ENCODE measurements at places on chromosomes 1 and 21. TPM values are rescaled to one million over a fixed set of nuclear protein-coding genes. Genes with fewer than 3 reads are reported as not detected.
A peak's percentile ranks its signal among the peaks of the same experiment; 100 is the strongest.

- H3K27ac ChIP-seq = no peak overlapping the region
- no peak overlapping the region for H3K4me3 ChIP-seq
- H3K36me3 ChIP-seq = no peaks in the 10 kb centered on the region
- H3K27me3 ChIP-seq = peaks cover 2% of the 10 kb centered on the region
- H3K4me1 ChIP-seq = no peaks in the 10 kb centered on the region
Observed at GRCh38 chr1:94656967-94657366, 115.4 kb upstream of the F3 start.

- peaks cover 1% of the 10 kb centered on the region for H3K27me3 ChIP-seq
- no peak for DNase-seq
- no peaks in the 10 kb centered on the region for H3K36me3 ChIP-seq
- H3K27ac ChIP-seq = no peak overlapping the region
- H3K4me3 ChIP-seq = no peak overlapping the region
Observed at GRCh38 chr1:233368106-233368788, 40.7 kb downstream of the MAP3K21 start.

GRCh38 chr1:15343729-15344128 lies 66.0 kb upstream of the EFHD2 start:
- no peak overlapping the region for H3K27ac ChIP-seq
- no peak for DNase-seq
- H3K4me3 ChIP-seq = no peak overlapping the region
- no peaks in the 10 kb centered on the region for H3K36me3 ChIP-seq
- peaks cover 24% of the 10 kb centered on the region for H3K27me3 ChIP-seq

DNA sequence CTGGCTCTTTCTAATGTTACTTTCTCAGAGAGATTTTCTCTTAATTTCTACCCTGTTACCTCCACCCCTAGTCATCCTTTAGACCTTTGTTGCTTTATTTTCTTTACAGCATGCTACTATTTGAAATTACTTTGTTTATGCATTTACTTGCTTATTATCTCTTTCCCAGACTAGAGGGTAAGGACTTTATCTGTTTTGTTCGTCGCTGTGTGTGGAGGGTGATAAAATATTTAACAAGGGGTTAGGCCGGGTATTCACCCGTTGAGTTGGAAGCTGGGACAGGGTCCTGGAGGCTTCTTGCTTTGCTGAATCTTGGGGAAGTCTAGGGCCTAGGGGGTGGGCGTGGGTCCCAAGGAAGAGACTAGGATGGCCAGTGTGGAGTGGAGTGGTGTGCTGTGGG lies 43.6 kb downstream of the CDC14A start:
- peaks cover 32% of the 10 kb centered on the region for H3K36me3 ChIP-seq
- H3K4me1 ChIP-seq = peaks cover 84% of the 10 kb centered on the region
- peak overlapping the region; percentile 84 for H3K27ac ChIP-seq

The SRGAP2C gene
- total RNA-seq = 15.3 TPM

The CITED4 gene
- total RNA-seq = 6.7 TPM

The TCP10L gene
- 0.63 TPM for total RNA-seq

- no peak overlapping the region for H3K27ac ChIP-seq
- H3K4me1 ChIP-seq = no peaks in the 10 kb centered on the region
- H3K27me3 ChIP-seq = peaks cover 12% of the 10 kb centered on the region
- no peak overlapping the region for H3K4me3 ChIP-seq
Observed at GRCh38 chr1:185719021-185719420, 15.2 kb upstream of the HMCN1 start.

The OR2T27 gene
- total RNA-seq = not detected

DNA sequence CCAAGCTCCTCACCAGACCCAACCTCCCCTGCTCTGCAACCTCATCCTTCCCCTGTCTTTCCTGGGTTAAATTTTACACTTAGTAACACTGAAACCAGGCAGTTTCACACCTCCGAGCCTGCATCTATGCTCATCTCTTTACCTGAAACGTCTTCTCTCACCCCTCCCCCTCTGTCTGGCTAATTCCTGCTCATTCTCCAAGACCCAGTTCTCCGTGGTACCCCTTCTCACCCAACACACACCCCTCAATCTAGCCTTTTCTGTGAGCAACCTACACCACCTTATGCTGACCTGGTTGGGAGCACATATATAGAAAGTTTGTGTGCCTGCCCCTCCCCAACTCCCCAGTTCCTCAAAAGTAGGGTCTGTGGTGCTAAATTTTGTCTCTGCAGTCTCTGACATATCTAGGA lies 3.7 kb upstream of the KIAA1614 start:
- no peak overlapping the region for H3K27ac ChIP-seq
- no peak for DNase-seq
- no peak overlapping the region for H3K4me3 ChIP-seq
- H3K36me3 ChIP-seq = no peaks in the 10 kb centered on the region
- peaks cover 27% of the 10 kb centered on the region for H3K27me3 ChIP-seq

DNA sequence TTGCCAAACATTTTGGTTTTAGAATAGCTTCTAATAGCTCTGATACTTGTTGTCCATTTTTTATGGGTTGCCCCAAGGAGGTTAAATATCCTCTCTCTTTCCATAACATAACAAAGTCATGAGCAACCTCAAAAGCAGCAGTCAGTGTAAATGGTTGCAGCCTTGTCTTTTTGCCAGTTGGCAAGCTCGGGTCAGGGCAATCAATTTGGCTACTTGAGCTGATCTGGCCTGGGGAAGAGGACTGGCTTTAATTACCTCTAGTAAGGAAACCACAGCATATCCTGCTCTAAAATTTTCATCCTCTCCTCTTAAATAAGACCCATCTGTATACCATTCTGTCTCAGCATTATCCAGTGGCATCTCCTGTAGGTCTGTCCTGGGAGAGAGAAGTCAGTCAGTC lies 21.2 kb upstream of the FMO4 start:
- no peaks in the 10 kb centered on the region for H3K4me1 ChIP-seq
- H3K4me3 ChIP-seq = no peak overlapping the region
- H3K27ac ChIP-seq = no peak overlapping the region
- no peaks in the 10 kb centered on the region for H3K36me3 ChIP-seq

The NOS1AP gene
- 0.18 TPM for total RNA-seq

GRCh38 chr1:246221485-246222255 lies 285.4 kb downstream of the SMYD3 start:
- no peaks in the 10 kb centered on the region for H3K4me1 ChIP-seq
- peaks cover 4% of the 10 kb centered on the region for H3K36me3 ChIP-seq
- H3K4me3 ChIP-seq = no peak overlapping the region
- H3K27me3 ChIP-seq = no peaks in the 10 kb centered on the region
- DNase-seq = no peak

GRCh38 chr1:209227171-209227570 lies 356.3 kb upstream of the CAMK1G start:
- no peak overlapping the region for H3K27ac ChIP-seq
- no peak for DNase-seq
- H3K36me3 ChIP-seq = no peaks in the 10 kb centered on the region
- no peaks in the 10 kb centered on the region for H3K4me1 ChIP-seq
- no peak overlapping the region for H3K4me3 ChIP-seq

DNA sequence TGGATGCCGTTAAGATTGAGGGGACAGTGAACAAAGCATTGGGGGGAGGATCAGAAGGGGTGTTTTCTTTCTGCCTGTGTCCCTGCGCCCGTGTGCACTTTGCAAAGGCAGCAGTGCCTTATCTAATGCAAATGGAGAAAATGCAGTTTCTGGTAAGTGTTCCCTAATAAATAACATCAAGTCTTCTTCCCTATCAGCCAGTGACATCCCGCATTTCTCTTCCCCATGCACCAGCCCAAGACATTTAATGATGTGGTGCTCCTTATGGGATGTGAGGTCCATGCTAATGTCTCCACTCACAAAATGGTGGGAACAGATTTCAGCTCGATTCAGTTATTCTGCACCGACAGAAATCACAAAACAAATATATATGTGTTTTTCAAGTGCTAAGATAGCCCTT lies 111.8 kb downstream of the PBX1 start:
- no peak for DNase-seq
- no peak overlapping the region for H3K4me3 ChIP-seq
- H3K4me1 ChIP-seq = no peaks in the 10 kb centered on the region
- H3K36me3 ChIP-seq = no peaks in the 10 kb centered on the region

The BGLAP gene
- total RNA-seq = 2.2 TPM

DNA sequence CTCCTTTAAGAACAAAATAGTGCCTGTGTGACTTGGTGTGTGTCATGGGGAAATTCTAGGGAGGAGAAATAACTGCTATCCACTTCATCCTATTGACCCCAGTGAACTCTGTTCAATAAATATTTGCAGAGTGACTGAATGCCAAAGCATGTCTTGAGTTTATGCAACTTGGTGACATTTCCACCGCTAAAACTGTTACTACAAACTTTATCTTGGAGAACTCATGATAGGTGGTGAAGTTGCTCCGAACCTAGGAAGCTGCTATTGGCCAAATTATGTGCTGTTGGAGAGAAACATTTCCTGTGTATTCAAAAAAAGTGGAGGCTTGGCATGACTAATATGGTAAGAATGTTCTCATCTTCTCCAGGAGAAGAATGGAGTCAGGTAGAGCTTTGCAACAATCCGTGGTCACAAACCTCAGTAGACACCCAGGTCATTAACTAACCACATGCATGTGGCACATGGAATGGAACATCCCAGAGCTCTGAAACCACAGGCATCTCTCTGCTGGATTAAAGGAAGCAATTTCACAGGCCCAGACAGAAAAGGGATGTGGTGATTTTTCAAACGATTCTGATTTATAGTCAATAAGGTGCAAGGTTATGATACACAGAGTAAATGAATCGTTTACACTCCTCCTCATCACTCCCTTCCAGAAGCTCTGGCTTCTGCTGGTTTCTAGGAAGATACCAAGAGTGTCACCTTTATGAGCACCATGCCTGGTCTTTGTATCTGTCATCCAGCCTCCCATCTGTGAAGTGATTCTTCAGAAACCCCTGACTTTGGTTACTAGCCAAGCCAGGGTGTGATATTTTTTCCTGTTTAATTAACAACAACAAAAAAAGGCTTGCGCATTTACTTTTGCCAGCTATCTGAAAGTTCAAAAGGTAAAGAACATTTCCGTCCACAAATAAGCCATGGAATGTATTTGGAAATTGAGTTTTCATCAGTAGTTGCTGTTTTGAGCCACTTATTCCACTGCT lies 361.1 kb downstream of the TGFB2 start:
- H3K4me3 ChIP-seq = no peak overlapping the region
- H3K36me3 ChIP-seq = no peaks in the 10 kb centered on the region
- no peak for DNase-seq
- no peaks in the 10 kb centered on the region for H3K4me1 ChIP-seq

DNA sequence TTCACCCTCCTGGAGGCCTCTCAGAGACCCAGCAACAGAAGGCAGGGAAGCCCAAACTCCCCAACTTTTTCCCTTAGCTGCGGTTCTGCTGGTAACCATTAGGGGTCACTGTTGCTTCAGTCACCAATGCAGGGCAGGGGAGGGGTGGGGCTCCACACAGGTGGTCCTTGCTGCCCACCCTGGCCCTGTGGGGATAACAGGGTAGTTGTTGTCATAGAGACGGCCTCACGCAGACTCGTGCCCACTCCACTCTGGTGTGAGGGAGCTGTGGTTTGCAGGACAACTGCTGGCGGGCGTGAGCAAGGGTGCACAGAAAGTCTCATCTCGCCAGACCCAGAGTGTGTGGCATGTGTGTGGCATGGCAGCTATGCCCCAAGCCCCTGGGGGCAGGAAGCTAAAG lies 19.9 kb downstream of the INSRR start:
- no peak overlapping the region for H3K4me3 ChIP-seq
- peaks cover 39% of the 10 kb centered on the region for H3K27me3 ChIP-seq
- no peak overlapping the region for H3K27ac ChIP-seq
- peaks cover 41% of the 10 kb centered on the region for H3K4me1 ChIP-seq

The CDKN2C gene
- 18.4 TPM for total RNA-seq

The PIGP gene
- total RNA-seq = 24.3 TPM

GRCh38 chr1:201945157-201945556 lies 1.2 kb downstream of the LMOD1 start:
- H3K36me3 ChIP-seq = no peaks in the 10 kb centered on the region
- DNase-seq = no peak
- no peak overlapping the region for H3K27ac ChIP-seq
- H3K4me1 ChIP-seq = peaks cover 4% of the 10 kb centered on the region
- peaks cover 49% of the 10 kb centered on the region for H3K27me3 ChIP-seq
- H3K4me3 ChIP-seq = no peak overlapping the region

GRCh38 chr1:169108863-169109560 lies 2.5 kb downstream of the ATP1B1 start:
- peaks cover 7% of the 10 kb centered on the region for H3K27me3 ChIP-seq
- no peak overlapping the region for H3K27ac ChIP-seq
- peak; percentile 37 for DNase-seq
- H3K4me1 ChIP-seq = peaks cover 35% of the 10 kb centered on the region
- H3K4me3 ChIP-seq = no peak overlapping the region

DNA sequence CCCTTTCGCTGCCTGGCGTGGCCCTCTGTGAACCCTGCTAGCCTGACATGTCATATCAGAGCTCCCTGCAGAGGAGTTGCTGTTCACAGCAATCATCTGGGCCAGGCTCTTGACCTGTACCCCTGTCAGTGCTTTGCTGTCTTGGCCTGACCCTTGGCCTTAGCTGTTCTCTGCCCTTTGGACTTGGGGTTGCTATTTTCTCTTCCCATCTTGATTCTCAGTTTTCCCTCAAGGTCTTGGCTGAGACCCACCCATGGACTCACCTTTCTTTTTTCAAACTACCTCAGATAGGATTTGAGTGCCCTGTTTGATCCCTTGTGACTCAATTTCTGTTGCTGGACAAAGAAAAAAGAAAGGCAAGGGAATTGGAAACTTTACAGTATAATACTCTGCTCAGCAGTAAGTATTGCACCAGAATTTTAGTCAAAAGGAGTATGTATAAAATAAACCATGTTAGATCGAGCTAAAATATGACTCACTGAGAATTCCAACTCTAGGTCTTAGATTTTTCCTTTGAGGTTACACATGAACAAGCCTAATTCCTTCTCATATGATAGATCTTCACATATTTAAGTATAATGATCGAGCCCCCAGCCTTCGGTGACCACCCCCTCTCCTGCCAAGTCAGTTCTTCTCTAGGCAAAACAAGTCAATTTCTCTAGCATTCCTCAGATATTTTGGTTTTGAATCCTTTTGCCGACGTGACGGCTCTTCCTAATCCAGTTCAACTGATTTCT lies 110.5 kb downstream of the NGF start:
- H3K4me3 ChIP-seq = no peak overlapping the region
- DNase-seq = no peak
- H3K27me3 ChIP-seq = no peaks in the 10 kb centered on the region
- no peaks in the 10 kb centered on the region for H3K4me1 ChIP-seq
- H3K36me3 ChIP-seq = no peaks in the 10 kb centered on the region

GRCh38 chr1:178724376-178724727 lies 692 bp upstream of the RALGPS2 start:
- peaks cover 4% of the 10 kb centered on the region for H3K27me3 ChIP-seq
- H3K36me3 ChIP-seq = no peaks in the 10 kb centered on the region
- H3K4me1 ChIP-seq = peaks cover 17% of the 10 kb centered on the region
- H3K4me3 ChIP-seq = peak overlapping the region; percentile 68
- H3K27ac ChIP-seq = peak overlapping the region; percentile 34

DNA sequence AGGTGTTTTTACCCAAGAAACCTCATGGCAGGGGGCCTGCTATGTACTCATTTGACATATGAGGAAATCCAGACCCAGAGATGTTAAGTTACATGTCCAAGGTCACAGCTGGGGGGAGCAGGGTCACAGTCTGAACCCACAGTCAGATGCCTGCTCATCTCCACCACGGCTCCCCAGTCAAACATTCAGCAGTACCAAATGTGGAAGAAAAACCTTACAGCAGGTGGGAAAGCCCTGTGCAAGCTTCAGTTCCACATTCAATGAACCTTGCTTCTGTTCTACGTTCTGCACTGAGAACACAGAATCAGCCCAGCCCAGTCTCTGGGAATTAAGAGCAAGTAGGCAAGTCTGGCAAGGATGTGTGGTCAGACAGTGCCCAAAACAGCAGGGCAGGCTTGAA lies 35.2 kb downstream of the LRP8 start:
- H3K27me3 ChIP-seq = no peaks in the 10 kb centered on the region
- no peak overlapping the region for H3K4me3 ChIP-seq
- H3K4me1 ChIP-seq = peaks cover 30% of the 10 kb centered on the region
- no peak overlapping the region for H3K27ac ChIP-seq

GRCh38 chr1:113975211-113975895 lies 3.9 kb upstream of the OLFML3 start:
- no peak overlapping the region for H3K4me3 ChIP-seq
- H3K4me1 ChIP-seq = peaks cover 49% of the 10 kb centered on the region
- H3K27ac ChIP-seq = peak overlapping the region; percentile 43
- peak; percentile 34 for DNase-seq
- peaks cover 29% of the 10 kb centered on the region for H3K36me3 ChIP-seq
- no peaks in the 10 kb centered on the region for H3K27me3 ChIP-seq
